ENCODE measurements at places on chromosomes 11 and 22.
A peak's percentile ranks its signal among the peaks of the same experiment; 100 is the strongest.

- no peak for DNase-seq
Observed at GRCh38 chr22:19877626-19878339, 23.1 kb upstream of the GNB1L start.

DNA sequence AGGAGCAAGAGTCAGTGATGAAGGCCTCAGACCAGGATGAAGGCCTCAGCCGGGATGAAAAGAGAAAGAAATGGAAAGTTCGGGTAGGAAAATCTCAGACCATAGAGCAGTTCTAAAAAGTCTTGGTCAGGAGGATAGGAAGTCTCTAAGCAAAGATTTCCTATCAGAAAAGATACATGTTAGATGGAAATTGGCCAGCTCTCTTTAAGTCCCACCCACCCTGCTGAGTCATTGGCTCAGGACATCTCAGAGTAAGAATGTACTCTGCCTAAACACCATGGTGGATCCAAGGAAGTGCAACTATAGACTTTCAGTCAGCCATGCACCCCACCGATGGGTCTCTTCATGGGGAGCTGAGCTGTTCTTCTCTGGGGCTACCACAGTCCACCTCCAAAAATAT is 4.4 kb downstream of the OR8B3 start:
- no peak for DNase-seq

GRCh38 chr11:74425100-74425499 is 26.9 kb upstream of the PGM2L1 start:
- DNase-seq, result no peak

DNA sequence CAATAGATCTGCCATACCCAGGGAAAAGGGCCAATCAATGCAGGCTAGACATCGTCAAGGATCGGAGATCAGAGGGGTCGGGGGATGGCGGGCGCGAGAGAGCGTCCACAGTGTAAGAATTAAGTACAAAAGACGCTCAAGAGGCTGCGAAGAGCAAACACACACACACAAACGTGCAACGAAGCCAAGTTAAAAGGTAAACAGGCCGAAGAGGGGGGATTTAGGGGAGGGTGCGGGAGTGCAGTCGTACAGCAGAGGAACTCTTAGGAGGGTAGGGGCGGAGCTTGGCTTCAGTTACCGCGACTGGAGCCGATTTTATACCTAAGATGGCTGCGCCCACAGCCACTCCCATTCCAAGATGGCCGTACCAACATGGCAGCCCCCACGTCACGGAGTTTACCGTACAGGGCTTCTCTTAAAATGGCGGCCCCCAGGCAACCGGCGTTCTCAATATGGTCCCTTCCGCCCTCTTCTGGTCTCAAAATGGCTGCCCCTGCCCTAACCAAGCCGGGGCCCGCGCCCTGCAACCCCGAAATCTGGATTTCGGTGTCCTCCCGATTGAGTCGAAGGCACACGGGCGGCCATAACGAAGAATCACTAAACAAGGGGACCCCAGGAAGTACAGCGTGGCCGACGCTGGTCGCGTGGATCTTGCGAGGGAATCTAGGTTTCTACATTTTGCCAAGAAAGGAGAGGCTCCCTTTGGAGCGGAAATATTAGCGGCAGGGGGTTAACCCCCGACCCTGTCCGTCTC is 1.9 kb downstream of the GNG3 start:
- DNase-seq, result peak; percentile 92

- no peak for DNase-seq
Observed at GRCh38 chr11:33828604-33829429, 54.5 kb upstream of the FBXO3 start.

GRCh38 chr11:35321532-35322317 is 97.6 kb downstream of the SLC1A2 start:
- DNase-seq, result no peak
